ENCODE measurements at places on chromosomes 3 and 15.

DNA sequence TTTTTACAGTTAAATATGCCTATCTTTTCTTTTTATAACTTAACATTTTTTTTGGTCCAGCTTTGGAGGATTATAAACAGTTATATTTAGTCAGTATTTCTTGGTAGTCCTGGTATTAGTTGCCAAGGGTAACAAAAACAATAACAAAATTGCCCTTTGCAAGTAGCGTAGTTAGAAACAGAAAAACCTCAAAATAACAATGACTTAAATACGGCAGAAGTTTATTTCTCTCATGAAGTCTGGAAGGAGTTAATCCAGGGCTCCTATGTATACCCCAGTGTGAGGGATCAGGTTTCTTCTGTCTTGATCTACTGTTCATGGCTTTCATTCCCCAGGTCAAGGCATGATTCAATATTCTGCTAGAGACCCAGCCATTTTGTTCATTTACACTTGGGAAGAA lies 14.1 kb upstream of the MYH15 start:
- DNase-seq, result no peak

DNA sequence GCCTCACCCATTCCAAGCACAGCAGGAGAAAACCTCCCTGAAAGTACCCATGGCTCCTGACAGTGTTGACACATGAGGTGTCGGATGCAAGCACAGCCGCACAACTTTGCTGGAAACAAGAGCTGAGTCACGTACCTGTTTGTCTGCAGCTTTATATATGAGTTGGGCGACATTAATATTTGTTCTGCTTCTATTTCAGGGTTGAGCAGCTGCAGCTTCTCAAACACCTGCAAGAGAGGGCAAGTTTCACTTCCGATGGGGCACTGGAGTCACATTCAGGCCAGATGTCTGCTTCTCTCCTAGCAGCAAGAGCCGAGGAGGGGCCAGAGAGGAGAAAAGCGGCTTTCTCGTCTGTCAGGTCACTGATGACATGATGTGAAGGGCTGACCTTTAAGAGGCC lies 88.0 kb downstream of the NUP210 start:
- DNase-seq, result no peak

GRCh38 chr15:48472756-48473155 lies 141.5 kb downstream of the DUT start:
- no peak for DNase-seq

- no peak for DNase-seq
Observed at GRCh38 chr15:91950631-91951329, 97.3 kb downstream of the SLCO3A1 start.

- DNase-seq, result no peak
Observed at GRCh38 chr3:156749244-156749643, 74.9 kb downstream of the TIPARP start.

DNA sequence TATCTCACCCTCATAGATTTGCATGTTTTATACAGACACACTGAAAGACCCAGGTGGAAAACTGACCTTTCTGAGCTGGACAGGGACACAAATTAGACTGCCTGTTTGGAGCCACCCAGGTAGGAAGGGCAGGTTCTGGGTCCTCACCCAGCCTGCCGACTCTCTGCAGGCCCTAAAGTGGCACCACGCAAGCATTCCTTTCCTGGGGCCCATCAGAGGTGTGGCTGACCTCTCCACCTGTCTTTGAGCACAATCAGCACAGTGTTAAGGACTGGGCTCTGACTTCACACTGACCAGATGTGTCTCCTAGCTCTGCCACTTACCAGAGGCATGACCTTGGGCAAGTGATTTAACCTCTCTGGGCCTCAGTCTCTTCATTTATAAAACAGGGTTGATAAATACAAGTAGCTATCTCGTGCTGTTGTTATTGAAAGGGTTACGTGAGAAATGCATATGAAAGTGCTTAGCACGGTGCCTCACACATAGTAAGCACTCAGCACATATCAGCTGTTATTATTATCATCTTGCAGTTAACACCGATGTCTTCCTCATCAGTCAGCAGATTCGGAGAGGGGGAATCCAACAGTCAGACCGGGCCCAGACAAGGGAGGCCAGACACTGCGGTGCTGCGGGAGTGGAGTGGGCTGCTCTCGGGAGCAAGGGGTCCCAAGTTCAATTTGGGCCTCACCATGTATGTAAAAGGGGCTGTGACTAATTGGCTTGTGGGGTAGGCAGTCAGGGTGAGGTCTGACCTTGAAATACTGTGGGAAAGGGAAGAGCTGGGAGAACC lies 2.0 kb upstream of the TBC1D2B start:
- DNase-seq, result no peak

DNA sequence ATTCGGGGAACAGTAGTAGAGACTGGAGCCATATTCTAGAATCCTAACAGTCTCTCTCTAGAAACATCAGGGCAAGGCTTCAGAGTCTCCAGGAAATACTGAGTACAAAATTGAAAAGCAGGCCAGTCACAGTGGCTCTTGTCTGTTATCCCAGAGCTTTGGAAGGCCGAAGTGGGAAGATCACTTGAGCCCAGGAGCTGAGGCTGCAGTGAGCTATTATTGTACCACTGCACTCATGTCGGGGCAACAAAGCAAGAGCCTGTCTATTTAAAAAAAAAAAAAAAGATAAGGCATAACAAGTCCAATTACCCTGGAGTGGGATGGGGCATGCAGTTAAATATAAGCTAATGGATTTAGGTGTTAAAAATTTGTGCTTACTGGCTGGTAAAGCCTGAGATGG lies 79.0 kb downstream of the SEMA6D start:
- no peak for DNase-seq

DNA sequence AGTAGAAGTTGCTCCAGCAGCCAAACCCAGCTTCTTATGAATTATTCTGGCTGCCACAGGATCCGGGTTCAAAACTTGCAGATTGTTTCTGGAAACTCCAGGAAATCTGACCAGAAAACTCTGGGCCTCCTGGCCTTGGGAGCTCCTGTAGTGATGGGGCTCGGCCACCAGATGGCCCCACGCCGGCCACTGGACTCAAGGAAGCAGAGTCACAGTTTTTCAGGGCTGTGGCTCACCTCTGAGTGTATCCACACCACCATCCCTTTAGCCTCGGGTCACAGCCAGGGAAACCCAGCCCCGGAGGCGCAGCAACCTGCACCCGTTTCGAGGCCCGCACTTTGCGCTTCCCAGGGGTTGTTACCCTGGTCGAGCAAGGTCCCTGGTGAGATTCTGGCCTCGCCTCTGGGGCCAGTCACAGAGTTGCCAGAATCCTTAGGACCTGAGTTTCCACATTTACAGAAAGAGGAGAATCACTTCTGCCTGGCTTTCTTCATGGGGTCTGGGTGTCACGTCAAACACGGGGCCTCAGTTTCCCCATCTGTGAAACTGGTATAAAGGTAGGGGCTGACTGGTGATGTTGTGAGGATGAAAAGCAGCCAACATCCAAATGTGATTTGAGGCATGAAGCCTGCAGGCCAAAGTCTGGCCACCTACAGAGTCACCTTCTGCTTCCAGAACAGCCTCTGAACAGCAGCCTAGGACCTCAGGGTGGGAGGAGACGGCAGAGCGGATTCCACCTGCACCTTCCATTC lies 53.5 kb upstream of the LCTL start:
- peak; percentile 8 for DNase-seq

- no peak for DNase-seq
Observed at GRCh38 chr3:121584418-121584817, 8.8 kb upstream of the FBXO40 start.

DNA sequence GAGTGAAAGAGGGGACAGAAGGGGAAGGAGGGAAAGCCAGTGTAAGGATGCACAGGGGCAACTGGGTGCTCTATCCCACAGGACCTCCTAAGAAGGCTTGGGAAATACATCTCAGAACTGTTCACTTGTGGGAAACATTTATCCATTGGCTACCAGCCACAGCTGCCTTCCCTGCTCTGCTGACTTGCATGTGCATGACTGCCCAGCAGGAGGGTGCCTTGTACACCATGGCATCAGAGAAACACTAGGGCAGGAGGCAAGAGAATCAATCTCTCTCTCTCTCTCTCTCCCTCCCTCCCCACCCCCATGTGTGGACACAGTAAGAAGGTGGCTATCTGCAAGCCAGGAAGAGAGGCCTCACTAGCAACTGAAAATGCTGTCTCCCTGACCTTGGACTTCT lies 62.9 kb upstream of the ZBTB38 start:
- no peak for DNase-seq

DNA sequence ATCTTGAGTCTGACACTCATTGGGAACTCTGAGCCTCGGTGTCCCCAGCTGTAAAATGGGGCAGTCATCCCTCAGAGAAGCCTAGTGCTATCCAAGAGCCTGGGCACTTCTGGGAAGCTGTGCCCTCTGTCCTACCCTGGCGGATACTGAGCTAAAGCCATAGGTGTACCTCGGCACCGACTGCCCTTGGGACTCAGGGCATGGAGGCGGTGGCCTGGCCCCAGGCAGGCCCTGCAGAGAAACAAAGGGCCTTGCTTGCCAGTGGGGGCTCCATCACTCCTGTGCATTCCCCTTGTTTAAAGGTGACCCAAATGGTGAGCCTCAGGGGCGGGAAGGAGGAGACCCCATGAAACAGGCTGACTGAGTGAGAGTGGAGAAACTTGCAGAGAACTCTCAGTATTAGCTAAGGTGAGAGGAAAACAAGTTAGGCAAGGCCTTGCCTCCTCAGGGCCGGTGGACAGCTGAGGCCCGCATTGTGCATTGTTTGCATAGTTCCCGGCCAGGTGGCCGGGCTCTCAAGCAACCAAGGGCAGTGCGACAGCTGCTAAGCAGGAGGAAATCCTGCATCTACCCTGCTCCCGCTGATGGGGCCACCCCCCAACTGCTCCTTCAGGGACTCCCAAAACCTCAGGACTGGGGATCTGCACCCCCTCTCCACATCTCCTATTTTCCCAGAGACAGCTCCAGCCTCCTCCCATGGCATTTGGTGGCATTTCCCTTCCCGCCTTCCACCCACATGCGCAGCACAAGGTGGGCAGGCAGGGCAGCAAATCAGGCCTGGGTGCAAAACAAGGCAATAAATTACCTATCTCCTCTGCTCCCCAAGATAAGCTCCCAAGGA lies 4.3 kb downstream of the PFKFB4 start:
- DNase-seq, result no peak

GRCh38 chr15:83610901-83611685 lies 42.8 kb upstream of the ADAMTSL3 start:
- DNase-seq, result no peak

DNA sequence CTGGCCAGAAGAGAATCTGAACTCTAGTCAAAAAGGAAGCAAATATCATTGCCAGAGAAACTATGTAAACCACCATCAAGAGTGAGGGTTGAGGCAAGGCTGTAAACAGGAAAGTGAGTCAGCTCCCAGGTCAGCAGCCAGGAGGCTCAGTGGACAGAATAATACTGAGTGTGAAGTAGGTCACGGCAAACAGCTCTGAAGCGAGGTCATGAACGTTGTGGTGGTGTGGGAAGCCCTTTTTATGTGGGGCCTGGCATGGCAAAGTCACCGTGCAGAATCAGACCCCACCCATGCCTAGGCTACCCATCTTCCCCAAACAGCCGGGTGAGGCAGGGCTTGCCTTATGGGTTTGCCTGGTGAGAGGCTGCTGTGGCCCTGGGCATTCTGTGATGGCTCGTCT lies 43.9 kb downstream of the THBS1 start:
- no peak for DNase-seq

GRCh38 chr15:82105451-82106215 lies 59.8 kb upstream of the MEX3B start:
- DNase-seq, result no peak

- DNase-seq, result no peak
Observed at GRCh38 chr3:100227511-100227921, 33.3 kb upstream of the TBC1D23 start.

- DNase-seq, result no peak
Observed at GRCh38 chr3:73729969-73730440, 105.3 kb upstream of the PDZRN3 start.

GRCh38 chr15:78171864-78172472 lies 22.8 kb downstream of the IDH3A start:
- no peak for DNase-seq

DNA sequence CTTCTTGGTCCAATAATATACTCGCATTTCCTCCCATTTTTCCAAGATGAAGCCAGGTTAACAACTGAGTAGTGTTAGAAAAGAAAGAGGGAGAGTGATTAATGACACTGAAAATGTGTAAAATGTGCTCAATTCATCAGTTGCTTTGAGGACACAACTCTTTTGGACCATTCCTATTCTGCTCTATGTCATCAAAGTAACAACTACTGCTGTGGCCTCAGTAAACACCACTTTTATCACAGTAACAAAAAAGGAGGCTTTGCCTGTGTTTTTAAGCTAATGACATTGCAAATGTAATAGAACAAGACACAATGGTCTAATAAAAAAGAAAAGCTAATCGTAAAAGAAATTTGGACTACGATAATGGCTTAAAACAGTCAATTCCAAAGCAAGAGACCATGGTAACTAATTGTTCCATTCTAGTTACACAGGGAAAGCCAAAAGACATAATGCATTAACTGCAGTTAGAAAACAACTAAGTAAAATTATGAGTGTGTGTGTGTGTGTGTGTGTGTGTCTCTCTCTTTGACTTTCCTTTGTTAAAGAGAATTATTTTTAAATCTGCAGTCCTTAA lies 221.1 kb downstream of the MAGI1 start:
- no peak for DNase-seq

DNA sequence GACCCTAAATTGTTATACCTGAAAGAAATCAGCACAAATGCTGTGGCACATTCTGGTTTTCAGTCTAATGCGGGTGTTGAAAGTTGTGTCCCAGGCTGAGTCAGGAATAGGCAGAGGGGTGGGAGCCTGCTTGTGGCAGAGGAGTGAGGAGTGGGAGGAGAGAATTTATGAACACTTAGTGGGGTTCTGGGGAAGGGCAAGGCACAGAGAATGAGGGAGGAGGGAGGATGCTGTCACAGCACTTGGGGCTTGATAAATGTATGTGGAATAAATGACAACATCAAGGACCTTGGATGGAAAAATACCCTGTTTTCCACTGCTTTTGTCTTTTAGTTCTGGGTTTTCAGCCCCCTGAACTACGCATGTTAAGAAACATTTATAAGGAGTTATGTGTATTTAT lies 49.3 kb downstream of the ZNF621 start:
- no peak for DNase-seq

DNA sequence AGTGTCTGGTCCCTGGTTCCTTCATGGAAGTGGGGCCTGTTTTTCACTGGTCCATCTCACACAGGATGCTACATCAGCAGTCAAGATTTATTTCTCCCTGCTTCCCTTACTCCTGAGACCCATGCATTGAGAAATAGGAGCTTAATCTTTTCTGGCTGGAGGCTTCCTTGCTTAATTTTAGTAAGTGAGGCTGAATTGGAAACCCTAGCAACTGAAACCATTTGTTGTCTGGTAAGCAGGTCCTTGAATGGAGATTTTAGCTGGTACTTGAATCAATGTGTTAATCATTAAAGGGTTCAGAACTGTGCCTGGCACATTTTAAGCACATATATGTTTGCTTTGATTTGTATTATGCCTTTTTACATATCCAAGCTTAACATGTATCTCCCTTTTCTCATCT lies 20.2 kb upstream of the MEF2A start:
- no peak for DNase-seq

DNA sequence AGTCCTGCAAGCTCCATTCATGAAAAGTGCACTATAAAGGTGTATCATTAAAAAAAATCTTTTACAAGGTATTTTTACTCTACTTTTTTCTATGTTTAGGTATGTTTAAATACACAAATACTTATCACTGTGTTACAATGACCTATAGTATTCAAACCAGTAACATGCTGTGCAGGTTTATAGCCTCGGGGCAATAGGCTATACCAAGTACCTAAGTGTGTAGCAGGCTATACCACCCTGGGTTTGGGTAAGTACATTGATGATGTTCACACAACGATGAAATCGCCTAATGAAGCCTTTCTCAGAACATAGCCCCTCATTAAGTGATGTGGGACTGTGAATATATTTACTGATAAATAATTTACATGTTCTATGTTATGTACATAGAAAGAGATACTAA lies 104.6 kb downstream of the ATP1B3 start:
- DNase-seq, result no peak

GRCh38 chr15:55494931-55495330 lies 13.1 kb downstream of the DNAAF4 start:
- DNase-seq, result no peak
